Right renal pelvis (tissue), 4 donors: ENCODE measurements at places on chromosomes 3 and 15. TPM values are rescaled to one million over a fixed set of nuclear protein-coding genes. Genes with fewer than 3 reads are reported as not detected.

DNA sequence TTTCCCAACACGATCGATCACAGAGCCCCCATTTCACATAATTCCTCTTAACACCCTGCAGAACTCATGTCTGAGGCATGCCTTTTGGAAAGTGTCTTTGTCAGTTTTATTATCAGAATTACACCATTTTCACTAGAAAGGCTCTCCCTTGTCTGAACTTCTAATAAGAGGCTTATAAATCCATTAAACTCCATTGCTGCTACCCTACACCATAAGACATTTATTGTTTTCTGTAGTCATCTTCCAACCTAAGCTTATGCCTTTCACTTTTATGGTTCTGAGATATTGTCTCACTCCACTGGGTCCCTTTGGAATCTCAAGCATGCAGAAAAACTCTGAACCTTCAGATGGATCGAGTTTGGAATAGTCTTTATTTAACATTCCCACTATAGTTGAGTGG lies 50.2 kb upstream of the TPM1 start:
- DNase-seq, result no peak

- no peak for DNase-seq
Measured at GRCh38 chr15:100725121-100726069, 123.0 kb downstream of the ASB7 start.

Gene CLEC3B
- 25.6 TPM for polyA plus RNA-seq

Gene ARPC4
- polyA plus RNA-seq, result 153 TPM

Gene QARS1
- 285 TPM for polyA plus RNA-seq

DNA sequence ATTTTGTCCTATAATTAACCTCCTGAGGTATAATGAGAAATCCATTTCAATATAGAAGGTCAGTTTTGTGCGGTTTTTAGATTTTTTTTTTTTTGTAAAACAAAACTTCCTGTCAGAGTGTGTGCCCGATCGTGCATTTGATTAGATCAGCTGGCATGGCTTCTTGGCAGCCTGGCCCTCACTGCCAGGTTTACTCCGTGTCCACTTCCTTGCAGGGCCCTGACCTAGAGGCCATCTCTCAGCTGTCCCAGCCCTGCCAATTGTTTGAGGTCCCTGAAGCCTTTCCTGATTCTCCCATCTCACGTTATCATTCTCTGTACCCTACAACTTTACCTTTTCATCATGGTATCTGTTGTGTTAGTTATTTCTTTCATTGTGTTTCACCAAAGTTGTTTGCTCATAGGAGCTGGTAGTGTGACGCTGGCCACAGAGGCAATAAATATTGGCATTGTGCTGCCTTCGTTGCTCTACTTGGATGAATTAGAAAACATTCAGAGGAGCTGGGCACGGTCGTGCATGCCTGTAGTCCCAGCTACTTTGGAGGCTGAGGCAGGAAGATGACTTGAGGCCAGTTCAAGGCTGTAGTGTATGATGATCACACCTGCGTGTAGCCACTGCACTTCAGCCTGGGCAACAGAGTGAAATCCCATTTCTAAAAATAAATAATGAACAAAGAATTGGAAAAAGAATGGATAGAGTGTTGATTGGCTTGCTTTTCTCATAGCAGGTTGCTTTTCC lies 202.0 kb downstream of the GHSR start:
- DNase-seq, result no peak

DNA sequence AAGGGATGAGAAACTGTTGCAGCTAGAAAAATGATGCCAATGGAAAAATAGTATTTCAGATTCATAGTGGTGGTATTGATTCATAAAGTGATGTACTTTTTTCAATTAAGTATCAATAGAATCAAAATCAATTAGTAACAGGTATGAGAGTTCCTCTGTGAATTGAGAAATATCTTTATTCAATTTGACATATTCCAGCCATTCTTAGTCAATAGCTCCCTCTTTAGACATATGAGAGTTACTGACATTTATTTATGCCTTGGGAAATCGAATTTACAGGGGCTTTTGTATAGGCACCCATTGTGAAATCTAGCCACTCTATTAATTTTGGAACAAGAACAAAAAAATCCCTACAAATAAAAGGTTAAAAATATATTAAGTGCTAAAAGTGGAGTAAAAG lies 386.9 kb upstream of the CNTN3 start:
- no peak for DNase-seq

Gene GOLGA8Q
- 0.86 TPM for polyA plus RNA-seq

- DNase-seq, result no peak
Measured at GRCh38 chr3:45559560-45560118, 34.9 kb upstream of the LIMD1 start.

GRCh38 chr3:123595396-123596180 lies 10.7 kb upstream of the HACD2 start:
- no peak for DNase-seq

GRCh38 chr3:182201456-182202168 lies 489.9 kb downstream of the SOX2 start:
- DNase-seq, result no peak
